ENCODE measurements at places on chromosomes 13 and 19.

DNA sequence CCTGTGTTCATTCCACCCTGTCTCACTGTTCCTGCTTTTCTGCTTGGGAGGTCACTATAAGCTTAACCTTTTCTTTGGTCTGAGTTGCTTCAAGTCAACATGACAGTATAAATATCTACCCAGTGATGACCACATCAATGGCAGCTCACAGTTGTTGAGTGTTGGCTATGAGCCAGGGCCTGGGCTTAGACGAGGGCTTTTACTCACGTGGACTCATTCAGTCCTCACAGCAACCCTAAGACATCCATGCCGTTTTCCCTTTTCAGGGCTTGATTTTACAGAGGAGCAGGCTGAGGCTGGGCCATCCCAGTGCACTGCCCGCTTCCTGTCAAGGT lies 10.2 kb upstream of the CCDC97 start:
- no peak for DNase-seq

DNA sequence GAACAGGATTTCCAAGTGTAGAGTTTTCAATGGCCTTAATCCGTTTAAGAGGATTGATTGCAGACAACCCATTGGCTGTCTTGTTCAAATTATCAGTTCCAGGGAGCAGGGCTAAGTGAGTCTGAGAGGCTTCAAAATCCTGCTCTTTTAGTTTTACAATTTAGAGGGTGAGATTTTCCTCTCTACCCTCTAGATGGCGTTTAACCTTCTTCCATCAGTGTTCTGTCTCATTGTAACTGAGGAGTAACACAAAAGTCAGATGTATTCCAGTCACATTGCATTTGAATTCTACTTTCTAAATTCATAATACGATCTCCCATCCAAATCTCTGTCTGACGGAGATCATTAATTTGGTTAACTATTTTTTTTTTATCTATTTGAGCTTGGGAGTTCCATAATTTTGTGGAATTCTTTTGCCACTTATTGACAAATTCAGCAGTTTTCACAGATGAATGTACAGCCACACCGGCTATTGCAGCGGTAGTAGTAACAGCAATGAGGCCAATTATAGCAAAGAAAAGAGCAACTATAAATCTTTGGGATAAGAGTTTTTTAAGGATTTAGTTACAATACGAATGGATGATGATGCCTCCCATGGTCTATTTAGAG lies 7.8 kb upstream of the C19orf84 start:
- no peak for DNase-seq

- DNase-seq = no peak
These were observed 28.4 kb downstream of the AMER2 start for GRCh38 chr13:25143706-25144105.

DNA sequence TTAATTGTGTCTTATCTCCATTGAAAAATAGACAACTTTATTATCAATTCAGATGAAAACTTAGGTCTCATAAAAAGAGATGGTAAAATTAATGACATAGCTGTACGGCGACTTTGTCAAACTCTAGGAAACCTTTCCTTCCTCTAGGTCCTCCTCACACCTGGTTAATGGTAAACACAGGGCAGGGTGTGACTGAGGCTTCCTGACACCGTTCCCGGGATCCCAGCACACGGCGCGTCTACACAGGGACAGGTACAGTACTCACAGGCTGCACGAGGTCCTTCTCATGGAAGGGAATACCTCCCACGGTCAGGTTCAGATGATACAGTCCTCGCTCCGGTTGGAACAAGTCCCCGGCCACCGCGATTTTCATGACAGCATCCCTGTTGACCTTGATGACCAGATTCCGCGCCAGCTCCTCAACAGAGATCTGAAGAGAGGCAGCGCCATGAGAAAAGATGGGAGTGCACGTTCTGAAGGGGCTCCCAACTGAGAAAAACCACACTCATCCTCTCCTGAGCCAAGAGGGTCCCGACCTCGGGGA lies 35.5 kb downstream of the GAS6 start:
- DNase-seq = no peak

GRCh38 chr13:78802912-78803311 lies 144.0 kb upstream of the OBI1 start:
- DNase-seq = no peak

DNA sequence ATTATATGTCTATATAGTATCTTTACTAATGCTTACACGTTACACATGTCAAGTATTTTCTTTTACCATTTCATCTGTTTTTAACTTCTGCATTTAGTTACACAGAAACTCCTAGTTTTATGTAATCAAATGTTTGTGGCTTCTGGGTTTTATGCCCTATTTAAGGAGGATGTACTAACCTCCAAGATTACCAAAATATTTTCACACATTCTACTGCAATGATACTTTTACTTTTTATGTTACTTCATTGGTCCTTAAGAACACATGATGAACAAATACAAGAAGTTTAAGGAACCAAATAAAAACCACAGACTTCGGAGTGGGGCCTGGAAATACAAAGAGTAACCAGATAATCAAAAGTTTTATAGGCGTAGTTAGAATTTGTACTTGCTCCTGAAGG lies 37.2 kb downstream of the ZC3H13 start:
- no peak for DNase-seq

GRCh38 chr19:46082728-46083050 lies 41.8 kb downstream of the IGFL3 start:
- DNase-seq = no peak

- no peak for DNase-seq
These were observed 108.6 kb downstream of the ELF1 start for GRCh38 chr13:40910324-40911050.

DNA sequence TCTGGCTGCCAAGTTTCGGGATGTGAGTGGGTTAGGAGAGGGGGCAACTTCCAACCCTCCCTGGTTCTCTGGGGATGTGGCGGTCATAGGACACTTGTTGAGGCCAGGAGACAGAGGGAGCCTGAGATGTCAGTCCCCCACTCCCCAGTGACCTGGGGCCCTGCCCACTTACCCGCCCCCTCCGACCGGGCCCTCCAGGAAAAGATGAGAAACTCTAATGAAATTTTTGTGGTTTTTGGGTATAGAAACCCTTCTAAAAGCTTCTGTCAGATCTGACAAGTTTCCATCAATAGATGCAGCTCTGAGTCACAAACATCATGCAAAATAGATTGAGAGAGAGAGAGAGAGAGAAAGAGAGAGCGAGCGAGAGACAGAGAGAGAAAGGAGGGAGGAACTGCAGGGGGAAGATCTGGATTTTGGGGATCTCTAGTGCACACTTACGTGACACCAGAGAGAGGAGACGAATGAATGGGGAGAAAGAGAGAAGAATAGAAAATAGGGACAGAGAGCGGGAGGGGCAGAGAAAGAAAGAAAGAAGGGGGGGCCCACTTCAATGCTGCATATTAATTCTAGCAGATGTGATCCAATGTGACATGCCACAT lies 94.0 kb downstream of the PTPRS start:
- no peak for DNase-seq

DNA sequence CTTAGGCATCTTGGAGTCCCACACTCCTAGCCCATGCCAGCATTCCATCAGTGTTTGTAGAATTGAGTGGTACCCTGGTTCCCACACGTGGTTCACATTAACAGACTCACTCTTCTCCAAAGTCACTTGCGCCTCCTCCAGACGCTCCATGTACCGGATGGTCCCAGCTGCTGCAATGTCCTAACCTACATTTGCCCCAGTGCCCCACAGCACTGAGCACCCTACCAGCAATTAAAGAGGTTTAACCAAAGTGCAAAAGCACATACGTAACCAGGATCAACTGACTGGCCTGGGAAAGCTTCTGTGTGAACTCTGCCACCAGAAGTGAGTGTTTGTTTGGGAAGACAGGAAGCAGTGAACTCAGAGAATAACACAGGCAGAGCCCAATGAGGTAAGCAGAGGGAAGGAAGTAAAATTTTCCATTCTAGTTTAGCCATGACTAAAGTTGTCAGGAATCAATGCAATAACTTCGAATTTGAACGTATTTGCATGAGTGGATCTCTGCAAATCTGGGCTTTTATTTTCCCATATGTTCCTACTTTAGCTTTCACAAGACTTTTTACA lies 7.3 kb upstream of the MEDAG start:
- no peak for DNase-seq

Measured in cortex of kidney (tissue), 1 donor.